Aorta (tissue), 5 donors: ENCODE measurements at places on chromosomes 7 and 10.

DNA sequence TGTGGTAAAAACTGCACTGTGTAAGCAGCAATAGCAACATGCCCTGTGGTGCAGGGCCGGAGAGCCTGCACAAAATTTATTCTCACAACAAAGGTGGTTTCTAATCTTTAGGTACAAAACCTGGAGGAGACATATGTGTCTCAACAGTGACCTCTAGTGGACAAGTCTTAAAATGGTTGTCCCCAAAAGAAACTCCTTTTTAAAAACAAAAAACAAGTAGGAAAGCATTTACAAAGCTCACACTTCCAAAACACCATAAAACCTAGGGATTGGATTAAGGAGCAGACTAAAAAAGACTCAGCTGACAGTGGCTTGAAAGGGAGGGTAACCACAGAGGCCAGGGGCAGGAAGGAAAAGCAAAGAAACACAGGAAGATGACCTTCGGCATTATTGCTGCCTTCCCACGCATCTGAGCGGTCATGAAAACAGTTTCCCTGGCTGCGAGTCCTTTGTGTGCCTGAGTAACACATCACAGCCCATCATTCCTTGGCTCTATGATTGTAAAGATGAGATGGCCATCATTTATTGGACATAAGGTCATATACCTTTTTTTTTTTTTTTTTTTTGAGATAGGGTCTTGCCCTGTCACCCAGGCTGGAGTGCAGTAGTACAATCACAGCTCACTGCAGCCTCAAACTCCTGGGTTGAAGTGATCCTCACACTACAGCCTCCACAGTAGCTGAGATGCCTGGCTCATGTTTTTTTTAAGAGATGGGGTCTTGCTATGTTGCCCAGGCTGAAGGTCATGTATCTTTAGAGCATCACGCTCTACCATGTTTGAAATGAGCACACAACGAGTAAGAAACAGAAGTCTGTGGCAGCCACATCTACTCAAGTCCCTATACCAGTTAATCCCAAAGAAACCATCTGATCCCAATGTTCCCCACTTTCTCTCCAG is 39.5 kb downstream of the RSU1 start:
- H3K4me1 ChIP-seq = peaks cover 5% of the 10 kb centered on the region
- peak overlapping the region; percentile 57 for H3K27ac ChIP-seq
- no peak for DNase-seq
- no peaks in the 10 kb centered on the region for H3K27me3 ChIP-seq
- no peak overlapping the region for H3K4me3 ChIP-seq
- no peaks in the 10 kb centered on the region for H3K36me3 ChIP-seq

DNA sequence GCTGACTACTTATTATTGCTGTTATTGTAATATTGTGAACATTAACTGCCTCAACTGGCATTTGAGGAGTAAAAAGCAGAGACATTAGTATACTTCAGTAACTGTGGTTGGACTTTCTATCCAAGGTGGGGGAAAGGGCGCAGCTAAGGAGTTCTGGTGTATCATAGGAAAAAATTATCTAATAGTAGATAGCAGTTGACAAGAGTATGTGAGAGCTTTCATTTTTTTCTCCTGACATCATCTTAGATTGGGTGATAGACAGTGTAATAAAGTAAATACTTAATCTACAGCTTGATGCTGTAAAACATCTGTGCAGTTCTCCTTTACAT is 68.9 kb downstream of the PHTF2 start:
- no peak overlapping the region for H3K27ac ChIP-seq
- no peak overlapping the region for H3K4me3 ChIP-seq
- no peaks in the 10 kb centered on the region for H3K36me3 ChIP-seq
- DNase-seq = no peak
- H3K27me3 ChIP-seq = no peaks in the 10 kb centered on the region

- H3K27ac ChIP-seq = no peak overlapping the region
- H3K4me3 ChIP-seq = no peak overlapping the region
- no peaks in the 10 kb centered on the region for H3K27me3 ChIP-seq
- no peaks in the 10 kb centered on the region for H3K4me1 ChIP-seq
- DNase-seq = peak; percentile 44
- no peaks in the 10 kb centered on the region for H3K36me3 ChIP-seq
Observed at GRCh38 chr10:79350407-79351154, 3.3 kb downstream of the PPIF start.

DNA sequence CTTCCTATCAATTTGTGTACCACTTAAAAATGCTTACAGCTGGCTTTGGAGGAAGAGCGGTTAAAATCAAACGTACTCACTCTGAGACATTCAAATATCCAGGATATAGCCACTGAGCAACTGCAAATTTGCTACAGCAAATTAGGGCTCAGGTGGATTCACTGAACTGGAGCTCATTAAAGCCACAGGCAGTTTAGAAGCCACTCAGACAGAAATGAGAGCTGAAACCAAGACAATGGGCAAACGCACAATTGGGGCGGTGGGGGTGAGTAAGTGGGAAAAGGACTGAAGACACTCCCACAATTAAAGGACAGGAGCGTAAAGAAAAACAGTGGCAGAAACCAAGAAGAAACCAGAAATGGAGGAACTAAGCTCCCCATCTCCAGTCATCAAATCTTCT is 20.5 kb downstream of the MPP7 start:
- peak overlapping the region; percentile 100 for H3K27ac ChIP-seq
- no peaks in the 10 kb centered on the region for H3K36me3 ChIP-seq
- DNase-seq = no peak

- no peaks in the 10 kb centered on the region for H3K4me1 ChIP-seq
- no peak for DNase-seq
- no peak overlapping the region for H3K4me3 ChIP-seq
- H3K27ac ChIP-seq = no peak overlapping the region
Observed at GRCh38 chr7:50814166-50814565, 31.5 kb upstream of the GRB10 start.

- no peak for DNase-seq
- no peaks in the 10 kb centered on the region for H3K36me3 ChIP-seq
- H3K4me3 ChIP-seq = no peak overlapping the region
- no peak overlapping the region for H3K27ac ChIP-seq
Observed at GRCh38 chr7:127997226-127997922, 33.9 kb downstream of the LRRC4 start.

GRCh38 chr10:3255075-3255474 is 82.5 kb upstream of the PITRM1 start:
- H3K27me3 ChIP-seq = no peaks in the 10 kb centered on the region
- no peaks in the 10 kb centered on the region for H3K4me1 ChIP-seq
- no peak overlapping the region for H3K27ac ChIP-seq
- H3K36me3 ChIP-seq = no peaks in the 10 kb centered on the region
- no peak for DNase-seq
- H3K4me3 ChIP-seq = no peak overlapping the region

DNA sequence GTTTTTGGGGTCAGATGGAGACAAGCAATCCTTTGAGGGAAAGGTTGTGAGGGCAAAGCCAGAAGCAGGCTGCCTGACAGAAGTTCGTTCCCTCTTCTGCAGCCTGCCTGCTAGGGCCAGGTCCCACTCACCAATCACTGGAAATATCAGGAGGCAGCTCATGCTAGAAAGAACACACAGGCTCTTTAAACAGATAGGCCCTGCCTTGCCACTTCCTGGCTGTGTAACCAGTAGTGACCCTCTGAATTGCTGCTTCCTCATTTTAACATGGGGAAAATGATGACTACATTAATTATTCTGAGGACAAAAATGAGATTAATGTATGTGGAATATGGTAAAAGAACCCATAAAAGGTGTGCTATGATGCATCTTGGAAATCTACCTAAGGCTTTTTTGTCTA is 50.5 kb upstream of the MRLN start:
- H3K4me1 ChIP-seq = peaks cover 3% of the 10 kb centered on the region
- H3K27ac ChIP-seq = no peak overlapping the region
- no peak for DNase-seq
- no peaks in the 10 kb centered on the region for H3K27me3 ChIP-seq
- no peak overlapping the region for H3K4me3 ChIP-seq
- peaks cover 4% of the 10 kb centered on the region for H3K36me3 ChIP-seq

DNA sequence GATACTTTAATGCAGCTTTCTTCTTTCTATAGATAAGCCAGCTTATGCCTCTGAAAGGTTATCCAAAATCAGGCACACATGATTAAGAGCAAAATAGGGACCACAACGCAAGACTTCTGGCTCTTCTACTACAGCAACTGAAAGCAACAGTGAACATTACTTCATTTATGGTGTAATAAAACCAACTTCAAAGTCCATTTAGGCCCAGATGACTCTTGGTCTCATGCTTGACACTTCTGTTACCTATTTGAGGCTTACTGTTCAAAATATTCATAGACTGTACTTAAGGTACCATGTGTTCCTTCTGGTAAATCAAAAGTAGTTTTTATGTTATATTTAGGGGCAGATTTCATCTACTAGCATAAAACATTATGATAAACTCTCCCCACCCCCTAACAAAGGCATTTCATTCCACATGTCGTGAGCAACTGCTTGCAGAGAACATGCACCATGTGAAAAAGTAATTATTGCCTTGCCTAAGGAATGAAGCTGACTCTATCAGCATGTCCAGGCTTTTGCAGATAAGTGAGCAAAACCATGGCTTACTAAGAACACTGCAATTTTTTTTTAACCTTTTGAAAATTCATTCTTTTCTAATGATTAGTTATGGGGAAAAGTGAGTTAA is 154.9 kb upstream of the ITGB1 start:
- DNase-seq = no peak
- H3K4me3 ChIP-seq = no peak overlapping the region
- H3K36me3 ChIP-seq = no peaks in the 10 kb centered on the region
- no peaks in the 10 kb centered on the region for H3K27me3 ChIP-seq

DNA sequence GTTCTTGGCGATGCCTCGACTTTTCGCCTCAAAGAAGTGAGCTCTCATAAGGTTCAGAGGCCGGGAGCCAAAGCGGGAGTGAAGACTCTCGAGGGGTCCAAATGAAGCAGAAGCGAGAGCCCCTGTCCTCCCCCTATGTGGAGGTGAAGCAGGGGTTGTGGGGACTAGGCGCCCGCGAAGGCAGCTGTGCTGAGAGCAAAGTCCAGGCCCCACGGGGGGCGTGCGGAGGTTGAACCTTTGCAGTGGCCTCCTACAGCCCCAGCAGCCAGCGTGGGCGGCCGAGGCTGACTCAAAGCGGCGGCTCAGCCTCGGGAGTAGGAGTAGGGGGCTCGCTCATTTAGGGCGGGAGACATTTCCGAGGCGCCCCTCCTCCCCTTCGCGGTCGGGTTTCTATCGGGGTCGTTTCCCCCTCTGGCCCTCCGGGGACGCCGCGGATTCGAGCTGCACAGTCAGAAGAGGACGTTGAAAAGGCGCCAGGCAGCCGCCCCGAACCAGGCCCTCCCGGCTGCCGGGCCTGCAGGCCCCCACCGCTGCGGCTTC is 553 bp upstream of the ADD3 start:
- H3K4me1 ChIP-seq = peaks cover 6% of the 10 kb centered on the region
- no peaks in the 10 kb centered on the region for H3K36me3 ChIP-seq
- peak overlapping the region; percentile 96 for H3K27ac ChIP-seq
- H3K27me3 ChIP-seq = no peaks in the 10 kb centered on the region
- H3K4me3 ChIP-seq = peak overlapping the region; percentile 27

DNA sequence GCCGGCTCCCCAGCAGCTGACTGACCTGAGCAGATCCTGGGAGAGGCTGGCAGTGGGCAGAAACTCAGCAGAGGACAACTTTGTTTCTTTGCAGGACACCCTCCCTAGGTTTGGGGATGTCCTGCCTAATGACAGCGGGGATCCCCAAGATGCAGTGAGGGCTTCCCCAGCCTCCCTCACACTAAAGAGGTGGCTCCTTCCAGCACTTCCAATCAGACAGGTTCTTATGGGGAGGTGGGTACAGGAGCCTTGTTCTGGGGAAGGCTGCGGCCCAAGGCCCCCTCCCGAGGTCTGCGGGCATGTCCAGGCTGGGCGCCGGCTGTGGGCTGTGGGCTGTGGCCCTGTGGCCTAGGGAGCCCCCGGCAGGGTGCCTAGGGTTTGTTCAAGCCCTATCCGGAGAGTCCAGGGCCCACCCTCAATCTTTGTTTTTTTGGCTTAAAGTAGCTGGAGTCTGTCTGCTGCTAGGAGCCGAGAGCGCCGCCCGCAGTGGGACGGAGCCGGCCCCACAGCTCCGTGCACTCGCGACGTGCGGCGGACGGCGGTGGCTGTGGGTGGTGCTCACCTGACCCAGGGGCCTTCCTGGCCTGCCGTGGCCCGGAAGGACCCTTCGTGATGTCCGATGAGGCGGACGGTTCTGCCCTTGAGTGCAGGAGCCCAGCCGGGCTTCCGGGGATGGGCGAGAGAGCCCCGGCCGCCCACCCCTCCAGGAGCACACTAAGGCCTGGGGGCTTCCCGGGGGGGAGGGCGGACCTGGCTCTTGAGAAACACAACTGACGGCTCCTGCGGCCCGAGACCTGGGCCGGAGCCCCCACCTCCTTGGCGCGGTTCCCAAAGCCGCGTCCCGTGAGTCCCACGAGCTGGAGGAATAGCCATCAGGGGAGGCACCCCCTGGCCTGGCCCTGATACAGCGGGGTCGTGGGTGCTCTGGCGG is 57.2 kb downstream of the PDGFA start:
- H3K4me3 ChIP-seq = no peak overlapping the region
- no peaks in the 10 kb centered on the region for H3K27me3 ChIP-seq
- no peak overlapping the region for H3K27ac ChIP-seq
- DNase-seq = peak; percentile 33

DNA sequence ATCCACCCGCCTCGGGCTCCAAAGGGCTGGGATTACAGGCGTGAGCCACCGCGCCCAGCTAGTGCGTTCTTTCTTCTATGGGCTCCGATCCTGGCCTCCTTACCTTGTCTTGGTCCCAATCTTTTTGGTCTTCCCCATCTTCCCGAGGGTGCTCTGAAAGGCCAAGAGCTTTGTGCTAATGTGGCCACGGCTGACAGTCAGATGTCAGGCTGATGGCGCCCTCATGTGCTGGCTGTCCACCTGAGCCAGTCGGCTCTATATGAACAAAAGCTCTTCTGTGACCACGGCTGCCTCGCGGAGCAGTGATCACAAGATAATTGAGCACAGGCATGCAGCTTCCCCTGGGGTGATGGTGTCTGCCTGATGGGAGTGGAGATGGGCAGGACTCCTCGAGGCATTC is 11.0 kb upstream of the AHCYL2 start:
- H3K27me3 ChIP-seq = no peaks in the 10 kb centered on the region
- H3K36me3 ChIP-seq = peaks cover 4% of the 10 kb centered on the region
- H3K4me1 ChIP-seq = no peaks in the 10 kb centered on the region
- H3K27ac ChIP-seq = no peak overlapping the region
- DNase-seq = no peak

DNA sequence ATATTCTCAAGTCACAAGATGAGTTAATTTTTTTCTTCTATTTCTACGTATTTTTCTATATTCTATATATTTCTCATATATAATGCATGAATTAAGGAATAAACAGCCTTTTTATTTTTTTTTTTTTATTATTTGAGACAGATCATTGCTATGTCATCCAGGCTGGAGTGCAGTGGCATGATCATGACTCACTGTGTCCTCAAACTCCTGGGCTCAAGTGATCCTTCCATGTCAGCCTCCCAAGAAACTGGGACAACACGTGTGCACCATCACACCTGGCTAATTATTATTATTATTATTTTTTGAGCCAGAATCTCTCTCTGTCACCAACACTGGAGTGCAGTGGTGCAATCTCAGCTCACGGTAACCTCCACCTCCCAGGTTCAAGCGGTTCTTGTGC is 1.5 kb downstream of the CLDN12 start:
- peaks cover 3% of the 10 kb centered on the region for H3K4me1 ChIP-seq
- no peak overlapping the region for H3K4me3 ChIP-seq
- H3K27ac ChIP-seq = no peak overlapping the region
- no peaks in the 10 kb centered on the region for H3K27me3 ChIP-seq
- DNase-seq = no peak
